Aorta (tissue), 5 donors: ENCODE measurements at places on chromosomes 6 and 20. TPM values are rescaled to one million over a fixed set of nuclear protein-coding genes. Genes with fewer than 3 reads are reported as not detected.

MICB gene
- 6.2 TPM for total RNA-seq

TRIM15 gene
- total RNA-seq = not detected

PDE7B gene
- total RNA-seq = 6.9 TPM

LY6G6C gene
- not detected for total RNA-seq

UBD gene
- total RNA-seq = 4.4 TPM

RAD21L1 gene
- total RNA-seq = not detected

OR2J1 gene
- not detected for total RNA-seq

CST7 gene
- 4.6 TPM for total RNA-seq

OLIG3 gene
- total RNA-seq = not detected

SMPDL3A gene
- 8.5 TPM for total RNA-seq

- H3K36me3 ChIP-seq = no peaks in the 10 kb centered on the region
- H3K27ac ChIP-seq = peak overlapping the region; percentile 60
- no peaks in the 10 kb centered on the region for H3K27me3 ChIP-seq
- H3K4me3 ChIP-seq = no peak overlapping the region
- DNase-seq = peak; percentile 91
Measured at GRCh38 chr6:44177691-44178423, 19.2 kb downstream of the CAPN11 start.

DNA sequence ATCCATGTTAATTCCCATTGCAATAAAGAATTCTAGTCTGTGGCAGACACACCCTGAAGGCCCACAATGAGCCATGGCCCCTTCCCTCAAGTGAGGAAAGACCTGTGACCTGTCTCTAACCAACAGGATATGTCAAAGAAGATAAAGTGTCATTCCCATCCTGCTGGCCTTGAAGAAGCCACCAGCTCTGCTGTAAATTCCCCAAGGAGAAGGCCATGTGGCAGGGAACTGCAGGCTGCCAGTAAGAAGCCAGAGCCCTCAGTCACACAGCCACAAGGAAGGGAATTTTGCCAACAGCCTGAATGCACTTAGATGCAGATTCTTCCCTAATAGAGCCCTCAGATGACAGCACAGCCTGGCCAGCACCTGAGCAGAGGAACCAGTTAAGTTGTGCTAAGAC, 24.8 kb downstream of the VIP start:
- no peak overlapping the region for H3K4me3 ChIP-seq
- no peaks in the 10 kb centered on the region for H3K36me3 ChIP-seq
- no peak for DNase-seq

DNA sequence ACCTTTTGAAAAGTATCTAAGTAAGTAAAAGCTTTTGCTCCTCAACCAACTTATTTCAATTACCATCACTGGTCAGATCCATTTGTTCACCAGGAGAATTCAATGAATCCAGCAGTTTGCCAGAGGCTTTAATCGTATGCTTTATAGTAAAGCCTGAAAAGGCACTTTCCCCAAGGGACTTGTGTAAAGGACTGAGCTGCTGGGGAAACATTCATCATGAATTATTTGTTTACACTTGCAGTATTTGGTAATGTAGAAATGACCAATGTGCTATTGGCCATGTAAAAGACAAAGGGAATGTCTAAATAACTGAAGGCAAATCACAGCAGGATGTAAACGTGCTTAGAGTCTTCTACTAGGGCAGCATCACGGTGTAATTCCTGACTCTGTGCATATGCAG, 471.4 kb downstream of the ADGRB3 start:
- H3K4me1 ChIP-seq = no peaks in the 10 kb centered on the region
- no peaks in the 10 kb centered on the region for H3K27me3 ChIP-seq
- no peak overlapping the region for H3K4me3 ChIP-seq
- DNase-seq = no peak
- H3K36me3 ChIP-seq = no peaks in the 10 kb centered on the region

- no peaks in the 10 kb centered on the region for H3K27me3 ChIP-seq
- no peaks in the 10 kb centered on the region for H3K4me1 ChIP-seq
- no peak overlapping the region for H3K4me3 ChIP-seq
Measured at GRCh38 chr6:96755096-96755495, 82.2 kb downstream of the GPR63 start.

GRCh38 chr6:78611102-78611620, 256.2 kb upstream of the IRAK1BP1 start:
- no peak for DNase-seq
- no peak overlapping the region for H3K4me3 ChIP-seq
- H3K27me3 ChIP-seq = no peaks in the 10 kb centered on the region

DNA sequence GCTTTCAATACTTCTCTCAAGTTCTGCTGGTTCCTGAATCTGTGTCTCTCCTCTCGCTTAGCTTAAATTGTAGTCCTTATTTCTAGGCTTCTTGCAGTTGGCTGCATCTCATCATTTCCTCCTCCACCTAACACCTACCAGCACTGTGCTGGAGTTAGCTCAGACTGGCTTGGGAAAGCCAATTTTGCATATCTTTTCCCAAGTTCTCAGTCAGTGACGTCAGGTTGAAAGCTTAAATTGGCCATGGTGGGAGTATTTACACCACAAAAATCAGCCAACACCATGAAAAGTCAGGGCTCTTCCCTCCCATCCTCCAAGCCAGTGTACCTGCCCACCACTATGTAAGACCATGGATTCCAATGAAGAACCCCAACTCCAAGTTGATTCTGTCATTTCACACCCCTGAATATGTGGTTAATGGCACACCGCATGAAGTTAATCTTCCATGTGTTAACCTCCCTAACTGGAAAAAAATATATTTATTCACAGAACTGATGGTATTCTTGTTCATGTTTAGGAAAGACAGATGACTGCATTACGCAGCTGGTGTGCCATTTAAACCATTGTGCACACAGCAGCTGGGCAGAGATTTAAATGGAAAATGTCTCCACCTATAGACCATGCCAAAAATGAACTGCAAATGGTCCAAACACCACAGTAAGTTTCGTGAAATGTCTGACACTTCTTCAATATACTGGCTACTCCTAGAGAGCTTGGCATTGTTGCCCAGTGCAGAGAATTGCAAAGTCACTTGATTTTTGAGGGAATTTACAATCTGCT, 274.1 kb upstream of the MAP3K7 start:
- no peak overlapping the region for H3K27ac ChIP-seq
- no peaks in the 10 kb centered on the region for H3K27me3 ChIP-seq
- H3K36me3 ChIP-seq = no peaks in the 10 kb centered on the region
- H3K4me3 ChIP-seq = no peak overlapping the region

- H3K4me3 ChIP-seq = no peak overlapping the region
- H3K27me3 ChIP-seq = no peaks in the 10 kb centered on the region
- H3K27ac ChIP-seq = no peak overlapping the region
- no peaks in the 10 kb centered on the region for H3K4me1 ChIP-seq
- DNase-seq = no peak
- H3K36me3 ChIP-seq = no peaks in the 10 kb centered on the region
Measured at GRCh38 chr6:148304976-148305375, 37.7 kb upstream of the SASH1 start.

DNA sequence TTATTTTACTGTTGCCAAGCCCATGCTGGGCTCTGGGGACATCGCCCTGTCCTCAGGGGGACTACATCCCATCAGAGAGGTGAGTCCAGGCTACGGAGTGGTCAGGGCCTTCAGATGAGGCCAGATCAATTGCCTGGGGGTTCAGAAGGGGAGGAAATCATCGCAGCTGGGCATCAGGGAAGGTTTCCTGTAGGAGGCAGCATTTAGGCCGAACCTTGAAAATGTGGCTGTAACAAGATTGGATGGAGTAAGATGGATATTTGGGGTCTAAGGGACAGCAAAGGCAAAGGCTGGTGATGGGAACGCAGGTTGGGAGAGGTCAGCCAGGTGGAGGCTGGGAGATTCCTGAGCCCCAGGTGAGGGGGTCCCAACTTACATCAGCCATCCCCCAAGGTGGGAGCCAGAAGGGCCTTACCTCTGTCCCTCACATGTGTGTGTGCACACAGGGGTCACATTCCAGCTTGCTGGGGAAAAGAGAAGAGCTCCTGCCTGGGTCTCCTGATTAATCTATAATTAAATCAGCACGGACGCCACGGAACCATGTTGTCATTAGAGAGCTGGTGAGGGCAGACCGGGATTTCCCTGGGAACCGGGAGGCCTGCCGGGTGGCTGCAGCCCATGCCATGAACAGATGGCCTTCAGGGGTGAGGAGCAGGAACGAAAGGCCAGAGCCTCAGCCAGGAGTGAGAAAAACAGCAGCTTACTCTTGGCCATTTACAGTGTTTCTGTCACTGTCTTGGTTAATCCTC, 30.5 kb upstream of the DLGAP4 start:
- DNase-seq = peak; percentile 62
- no peak overlapping the region for H3K4me3 ChIP-seq
- H3K4me1 ChIP-seq = no peaks in the 10 kb centered on the region
- no peaks in the 10 kb centered on the region for H3K36me3 ChIP-seq
- H3K27me3 ChIP-seq = no peaks in the 10 kb centered on the region
- no peak overlapping the region for H3K27ac ChIP-seq

DNA sequence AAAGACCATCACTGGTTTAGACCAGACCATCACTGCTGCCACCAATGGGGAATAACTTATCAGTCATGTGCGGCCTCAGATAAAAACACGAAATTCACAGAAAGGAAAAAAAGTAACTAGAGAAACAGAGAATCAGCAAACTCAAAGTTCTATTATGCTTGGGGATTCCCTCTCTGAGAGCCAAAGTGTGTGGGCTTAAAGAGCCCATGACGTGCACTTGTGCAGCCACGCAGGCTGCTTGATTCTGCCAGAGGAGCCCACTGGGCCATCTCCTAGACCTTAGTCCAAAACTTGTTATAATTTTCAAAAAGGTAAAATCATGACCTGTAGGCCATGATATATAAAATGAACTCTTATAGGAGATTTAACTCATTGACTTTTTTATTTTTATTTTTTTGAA, 15.2 kb downstream of the RAB44 start:
- no peak overlapping the region for H3K4me3 ChIP-seq
- H3K27ac ChIP-seq = no peak overlapping the region
- H3K36me3 ChIP-seq = no peaks in the 10 kb centered on the region

- no peaks in the 10 kb centered on the region for H3K27me3 ChIP-seq
- no peak overlapping the region for H3K4me3 ChIP-seq
- no peak overlapping the region for H3K27ac ChIP-seq
Measured at GRCh38 chr6:132275066-132275970, 126.0 kb downstream of the MOXD1 start.

GRCh38 chr6:4844108-4844507, 67.9 kb downstream of the CDYL start:
- H3K27ac ChIP-seq = no peak overlapping the region
- H3K4me3 ChIP-seq = no peak overlapping the region
- H3K4me1 ChIP-seq = no peaks in the 10 kb centered on the region
- no peaks in the 10 kb centered on the region for H3K36me3 ChIP-seq
- H3K27me3 ChIP-seq = no peaks in the 10 kb centered on the region

GRCh38 chr20:1868856-1869255, 26.4 kb upstream of the SIRPA start:
- no peak overlapping the region for H3K27ac ChIP-seq
- DNase-seq = no peak
- no peak overlapping the region for H3K4me3 ChIP-seq
- no peaks in the 10 kb centered on the region for H3K4me1 ChIP-seq
- no peaks in the 10 kb centered on the region for H3K27me3 ChIP-seq
- H3K36me3 ChIP-seq = no peaks in the 10 kb centered on the region

DNA sequence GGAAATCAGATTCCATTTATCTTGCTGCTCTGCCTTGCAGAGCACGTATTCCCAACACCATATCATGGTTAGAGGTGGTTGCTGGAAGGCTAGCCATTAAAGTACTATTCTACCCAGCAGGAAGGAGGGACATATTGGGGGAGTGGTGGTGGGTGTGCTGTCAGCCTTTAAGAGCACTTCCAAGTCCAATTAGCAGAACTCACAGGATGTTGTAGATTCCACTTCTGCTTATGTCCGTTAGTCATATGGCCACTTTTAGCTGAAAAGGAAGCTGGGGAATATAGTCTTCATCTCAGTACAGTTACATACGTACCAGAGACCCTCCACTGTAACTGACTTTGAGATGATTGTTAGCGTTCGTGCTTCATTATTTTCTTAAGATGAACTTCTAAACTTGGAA, 94.4 kb downstream of the SAMD3 start:
- no peak for DNase-seq
- no peaks in the 10 kb centered on the region for H3K36me3 ChIP-seq
- H3K27me3 ChIP-seq = no peaks in the 10 kb centered on the region
- no peaks in the 10 kb centered on the region for H3K4me1 ChIP-seq
- no peak overlapping the region for H3K4me3 ChIP-seq

DNA sequence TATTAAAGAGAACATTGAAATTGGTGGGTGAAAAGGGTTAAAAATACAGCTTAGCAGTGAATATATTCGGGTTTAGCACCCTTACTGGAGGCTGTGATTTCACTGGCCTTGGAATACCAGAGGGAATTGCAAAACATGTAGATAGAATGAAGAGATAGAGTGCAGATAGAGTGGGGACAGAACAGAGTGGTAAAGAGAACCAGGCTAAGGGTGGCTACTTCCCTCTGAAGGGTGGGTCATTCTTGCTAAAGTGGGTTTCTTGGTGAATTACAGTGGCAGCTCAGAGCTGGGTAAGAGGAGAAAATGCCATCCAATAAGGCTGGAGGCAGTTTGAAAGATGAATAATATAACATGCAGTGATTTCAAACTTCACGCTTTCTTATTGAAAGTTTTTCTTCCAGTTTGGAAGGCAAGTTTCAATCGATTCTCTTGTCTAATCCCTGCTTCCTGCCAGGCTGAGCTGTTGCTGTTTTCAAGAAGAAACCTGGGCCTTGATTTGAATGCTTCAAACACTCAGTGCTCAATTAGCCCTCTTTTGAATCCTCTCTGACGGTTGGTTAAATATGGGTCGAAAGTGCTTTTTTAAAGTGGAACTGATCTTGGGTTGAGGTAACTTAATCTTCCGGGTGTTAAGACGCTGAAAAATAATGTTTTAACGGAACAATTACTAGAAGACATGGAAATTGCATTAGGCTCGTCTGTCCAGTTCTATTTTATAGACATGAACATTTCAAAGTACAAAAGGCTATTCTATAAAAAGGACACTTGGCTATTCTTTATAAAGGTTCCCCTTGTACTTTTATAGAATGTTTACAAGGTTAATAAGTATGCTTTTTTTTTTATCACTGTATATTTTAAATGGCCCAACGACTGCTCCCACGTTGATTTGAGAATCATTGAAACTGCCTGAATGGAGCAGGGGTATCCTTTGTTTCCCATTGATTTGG, 203.3 kb downstream of the BCAS1 start:
- no peak overlapping the region for H3K27ac ChIP-seq
- H3K36me3 ChIP-seq = no peaks in the 10 kb centered on the region
- H3K4me1 ChIP-seq = no peaks in the 10 kb centered on the region
- H3K27me3 ChIP-seq = no peaks in the 10 kb centered on the region
- DNase-seq = no peak

- no peak for DNase-seq
- no peaks in the 10 kb centered on the region for H3K27me3 ChIP-seq
- no peak overlapping the region for H3K27ac ChIP-seq
- no peaks in the 10 kb centered on the region for H3K4me1 ChIP-seq
- no peak overlapping the region for H3K4me3 ChIP-seq
- H3K36me3 ChIP-seq = no peaks in the 10 kb centered on the region
Measured at GRCh38 chr6:69398311-69398710, 398.5 kb downstream of the LMBRD1 start.
